A172 (cell line): ENCODE measurements at places on chromosomes 3 and 15.
A peak's percentile ranks its signal among the peaks of the same experiment; 100 is the strongest.

- DNase-seq = no peak
Measured at GRCh38 chr3:78873641-78874040, 894.2 kb downstream of the ROBO1 start.

DNA sequence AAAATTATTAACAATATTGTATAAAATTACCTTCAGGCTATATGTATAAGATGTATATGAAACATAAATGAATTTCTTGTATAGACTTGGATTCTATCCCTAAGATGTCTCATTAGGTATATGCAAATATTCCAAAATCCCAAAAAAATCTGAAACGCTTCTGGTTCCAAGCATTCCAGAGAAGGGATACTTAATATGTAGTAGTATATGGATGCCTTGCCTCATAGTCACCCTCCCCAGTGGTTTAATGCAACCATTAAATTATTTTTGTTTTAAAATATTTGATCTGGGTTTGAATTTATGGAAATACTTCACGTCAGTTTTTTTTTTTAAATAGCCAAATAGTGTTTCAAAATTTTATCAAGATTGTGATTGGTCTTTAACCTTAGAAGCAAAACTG lies 27.2 kb downstream of the PLCL2 start:
- DNase-seq = no peak

GRCh38 chr15:58217460-58217859 lies 79.3 kb downstream of the AQP9 start:
- DNase-seq = no peak

DNA sequence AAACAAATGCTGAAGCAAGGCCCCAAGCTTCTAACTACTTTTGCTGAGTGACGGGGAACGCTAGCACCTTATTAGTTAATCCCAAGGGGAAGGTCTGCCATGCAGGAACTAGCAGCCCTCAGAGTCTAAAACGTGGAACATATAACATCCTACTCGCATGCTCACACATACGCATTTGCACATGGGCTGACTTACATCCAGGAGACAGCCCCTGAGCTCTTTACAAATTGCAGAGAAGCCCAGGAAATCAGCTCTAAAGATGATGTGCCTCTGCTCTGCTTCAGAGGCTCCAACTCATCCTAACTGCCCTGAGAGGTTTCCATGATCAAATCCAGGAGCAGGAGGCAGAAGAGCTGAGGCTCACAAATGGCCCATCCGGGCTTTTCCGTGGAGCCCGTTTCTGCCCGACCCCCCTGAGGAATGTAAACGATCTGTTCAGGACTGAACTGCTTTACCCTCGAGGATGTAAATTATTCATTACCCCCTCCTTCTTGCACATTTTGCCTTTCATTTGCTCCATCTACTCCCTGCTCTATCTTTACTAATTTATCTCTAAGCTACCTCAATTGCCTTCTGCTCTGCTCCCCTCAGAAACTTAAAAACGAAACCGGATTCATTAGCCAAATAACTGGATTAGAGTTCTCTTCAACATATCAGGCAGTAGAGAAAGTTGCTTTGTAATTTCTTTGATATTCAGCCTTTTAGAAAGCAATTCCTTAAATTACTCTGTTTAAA lies 141.9 kb upstream of the CCDC54 start:
- peak; percentile 41 for DNase-seq

GRCh38 chr15:52698514-52698913 lies 19.3 kb upstream of the ATOSA start:
- no peak for DNase-seq

DNA sequence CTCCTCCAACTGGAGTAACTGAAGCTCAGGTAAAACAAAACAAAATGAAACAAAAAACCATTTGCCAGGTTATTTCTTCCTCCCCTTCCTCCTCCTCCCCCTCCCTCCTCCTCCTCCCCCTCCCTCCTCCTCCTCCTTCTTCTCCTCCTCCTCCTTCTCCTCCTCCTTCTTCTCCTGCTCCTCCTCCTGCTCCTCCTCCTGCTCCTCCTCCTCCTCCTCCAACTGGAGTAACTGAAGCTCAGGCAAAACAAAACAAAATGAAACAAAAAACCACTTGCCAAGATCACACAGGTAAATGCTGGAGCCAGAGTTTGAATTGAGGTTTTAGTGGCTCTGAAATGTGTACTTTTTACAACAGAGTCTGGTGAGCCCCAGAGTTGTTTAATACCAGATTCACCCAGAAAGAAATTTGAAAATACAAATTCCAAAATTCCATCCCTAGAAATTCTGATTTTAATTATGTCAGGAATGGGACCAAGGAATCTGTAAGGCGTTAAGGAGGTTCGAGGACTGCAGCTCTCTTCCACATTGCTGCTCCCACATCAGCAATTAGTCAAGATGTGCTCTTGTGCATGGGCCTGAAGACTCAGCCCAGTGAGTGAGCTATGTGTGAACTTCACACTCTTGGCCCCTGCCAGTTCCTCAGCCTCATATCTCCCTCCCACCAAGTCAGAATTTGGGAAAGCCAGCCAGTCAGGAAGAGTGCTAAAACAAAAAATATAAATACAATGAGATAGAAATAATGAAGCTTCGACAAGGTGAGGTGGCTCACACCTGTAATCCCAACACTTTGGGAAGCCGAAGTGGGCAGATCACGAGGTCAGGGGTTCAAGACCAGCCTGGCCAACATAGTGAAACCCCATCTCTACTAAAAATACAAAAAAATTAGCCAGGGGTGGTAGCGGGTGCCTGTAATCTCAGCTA lies 31.6 kb upstream of the ZNF770 start:
- peak; percentile 44 for DNase-seq

DNA sequence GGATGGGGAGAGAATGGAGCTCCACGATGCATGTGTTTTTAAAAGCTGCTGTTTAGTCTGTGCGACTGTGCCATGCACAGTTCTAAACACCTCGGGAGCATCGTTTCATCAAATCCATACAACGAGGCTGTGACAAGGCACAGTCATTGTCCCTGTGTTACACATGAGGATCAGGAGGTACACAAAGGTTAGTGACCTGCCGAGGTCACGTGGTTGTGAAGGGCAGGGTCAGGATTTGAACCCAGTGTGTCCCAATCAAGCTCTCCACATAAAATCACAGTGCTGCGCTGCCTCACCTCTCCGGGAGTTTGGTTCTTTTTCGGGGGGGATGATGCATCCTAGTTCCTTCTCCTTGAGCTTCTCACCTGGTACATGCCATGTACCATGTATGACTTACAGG lies 18.7 kb upstream of the KIF23 start:
- no peak for DNase-seq

- no peak for DNase-seq
Measured at GRCh38 chr3:187044867-187045552, 94.3 kb downstream of the RPL39L start.

DNA sequence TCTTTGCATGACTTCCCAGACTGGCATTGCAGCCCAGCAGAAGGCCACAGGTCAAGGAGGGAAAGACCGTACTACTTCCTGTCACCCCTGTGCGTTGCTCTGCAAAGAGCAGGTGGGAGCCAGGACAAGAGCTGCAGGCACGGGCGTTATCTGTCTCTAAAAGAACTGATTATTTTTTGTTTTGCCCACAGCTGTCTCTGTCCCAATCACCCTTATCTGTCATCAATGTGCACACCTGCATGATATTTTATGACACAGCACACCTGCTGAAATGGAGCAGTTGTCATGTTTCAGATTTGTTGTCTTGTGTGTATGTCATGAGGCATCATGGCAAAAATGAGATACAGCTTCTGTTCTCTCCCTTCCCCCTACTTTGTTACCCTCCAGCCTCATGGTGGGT lies 58.8 kb downstream of the SLCO3A1 start:
- no peak for DNase-seq

DNA sequence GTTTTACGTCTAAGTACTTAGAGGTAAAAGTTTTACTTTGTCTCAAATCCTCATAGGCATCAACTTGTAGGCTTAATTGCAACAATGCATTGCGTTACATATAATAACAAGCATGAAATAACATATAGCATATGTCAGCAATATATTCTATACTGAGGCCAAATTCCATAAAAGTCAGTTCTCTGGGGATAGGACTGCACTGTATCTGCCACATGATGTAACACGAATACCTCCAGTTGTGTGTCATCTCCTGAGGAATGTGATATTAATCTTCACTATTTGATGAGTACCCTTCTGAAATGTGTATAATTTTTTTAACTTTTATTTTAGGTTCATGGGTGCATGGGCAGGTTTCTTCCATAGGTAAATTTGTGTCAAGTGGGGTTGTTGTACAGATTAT lies 126.4 kb downstream of the IMPG2 start:
- peak; percentile 57 for DNase-seq

- peak; percentile 55 for DNase-seq
Measured at GRCh38 chr3:195715583-195716266, 5.1 kb upstream of the MUC20 start.

DNA sequence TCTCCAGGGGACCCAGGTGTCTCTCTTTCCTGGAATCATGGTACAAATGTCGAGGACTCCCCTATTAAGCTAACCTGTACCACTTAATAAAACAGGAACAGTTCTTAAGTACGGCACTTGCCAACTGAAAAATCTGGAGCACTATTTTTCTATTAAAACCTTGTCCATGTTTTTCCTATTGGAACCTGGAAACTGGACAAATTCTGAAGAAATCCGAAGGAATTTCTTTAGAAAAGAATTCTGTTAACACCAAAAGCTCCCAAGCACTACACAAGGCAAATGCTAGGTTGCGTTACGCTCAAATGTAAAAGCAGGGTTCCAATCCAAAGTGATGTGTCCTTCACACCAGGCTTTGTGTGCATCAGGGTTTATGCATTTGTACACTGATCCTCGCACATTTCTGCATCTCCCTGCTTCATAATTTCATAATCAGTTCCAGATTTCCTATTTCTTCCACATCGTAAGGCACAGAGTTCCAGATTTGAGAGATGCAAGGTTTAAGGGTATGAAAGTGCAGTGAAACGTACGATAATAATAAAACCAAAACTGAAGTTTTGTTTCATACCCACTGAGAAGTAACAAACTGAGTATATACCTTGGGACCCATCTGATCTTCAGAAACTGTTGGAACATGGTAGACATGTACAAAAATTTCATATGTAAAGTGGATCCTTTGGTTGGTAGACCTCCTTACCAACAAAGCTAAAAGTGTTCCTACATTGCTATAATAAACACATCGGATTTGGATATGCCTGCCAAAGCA lies 132.1 kb upstream of the WNT5A start:
- DNase-seq = no peak

DNA sequence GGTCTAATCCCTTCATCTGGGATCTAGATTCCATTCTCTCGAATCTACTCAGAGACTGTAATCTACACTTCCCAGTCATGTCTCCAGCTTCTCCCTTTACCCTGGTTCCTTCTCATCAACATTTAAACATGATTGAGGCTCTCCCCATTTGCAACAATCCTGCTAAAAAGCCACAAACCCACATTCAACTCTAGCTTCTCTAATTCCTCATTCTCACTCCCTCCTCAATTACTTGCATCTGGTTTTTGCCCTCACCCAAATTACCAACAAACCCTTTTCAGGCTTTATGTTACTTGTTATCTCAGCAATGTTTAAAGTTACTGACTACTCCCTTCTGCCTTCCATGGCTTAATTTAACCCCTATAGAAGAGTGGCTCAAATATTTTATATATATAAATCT lies 11.5 kb downstream of the ETFA start:
- no peak for DNase-seq

DNA sequence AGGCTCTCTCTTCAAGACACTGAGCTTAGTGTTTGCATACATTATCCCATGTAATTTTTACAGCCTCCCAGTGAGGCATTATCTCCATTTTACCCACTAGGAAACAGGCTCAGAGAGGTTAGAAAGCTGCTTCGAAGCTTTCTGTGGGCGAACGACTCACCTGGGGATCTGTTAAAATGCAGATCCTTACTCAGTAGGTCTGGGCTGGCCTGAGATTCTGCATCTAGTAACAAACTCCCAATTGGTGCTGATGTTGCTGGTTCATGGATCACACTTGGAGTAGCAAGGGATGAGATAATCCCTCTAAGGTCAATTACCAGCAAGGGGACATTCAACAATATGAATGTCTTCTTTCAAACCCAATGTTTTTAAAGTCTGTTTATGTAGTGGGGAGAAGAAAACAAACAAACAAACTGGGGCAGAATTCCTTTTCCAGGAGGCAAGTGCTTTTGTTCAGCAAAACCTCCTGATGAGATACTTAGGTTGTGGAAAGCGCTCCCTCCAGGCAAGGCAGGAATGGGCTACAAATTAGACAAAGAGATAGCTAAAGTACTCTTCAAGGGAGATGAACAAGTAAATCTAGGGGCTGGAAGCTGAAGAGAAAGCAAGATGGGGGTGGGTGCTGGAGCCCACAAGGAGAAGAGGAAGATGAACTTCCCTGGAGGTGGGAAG lies 311.9 kb downstream of the SHQ1 start:
- no peak for DNase-seq

DNA sequence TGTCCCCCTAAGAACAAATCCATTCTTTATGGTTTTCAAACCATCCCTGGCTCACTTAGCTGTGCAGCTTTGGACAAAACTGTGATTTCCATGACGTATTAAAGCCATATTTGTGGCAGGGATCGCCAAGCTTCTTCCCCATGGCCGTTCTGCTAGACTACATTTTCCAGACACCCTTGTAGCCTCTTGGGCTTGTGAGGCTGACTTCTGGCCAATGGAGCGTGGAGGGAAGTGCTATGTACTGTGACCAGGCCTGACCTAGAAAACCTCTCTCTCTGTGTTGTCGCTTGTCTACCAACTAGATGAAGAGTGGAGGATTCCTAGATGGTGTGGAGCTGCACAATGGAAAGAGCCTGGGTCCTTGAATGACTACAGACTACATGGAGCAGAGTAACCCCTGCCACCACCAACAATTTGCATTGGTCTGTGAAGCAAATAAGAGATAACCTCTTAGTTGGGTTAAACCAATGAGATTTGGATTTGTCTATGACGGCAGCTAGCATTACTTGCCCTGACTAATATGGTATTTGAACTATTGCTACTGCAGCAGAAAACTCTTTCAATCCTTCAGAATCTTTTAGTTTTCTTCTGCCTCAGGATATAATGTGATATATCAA lies 22.1 kb upstream of the MGLL start:
- no peak for DNase-seq

DNA sequence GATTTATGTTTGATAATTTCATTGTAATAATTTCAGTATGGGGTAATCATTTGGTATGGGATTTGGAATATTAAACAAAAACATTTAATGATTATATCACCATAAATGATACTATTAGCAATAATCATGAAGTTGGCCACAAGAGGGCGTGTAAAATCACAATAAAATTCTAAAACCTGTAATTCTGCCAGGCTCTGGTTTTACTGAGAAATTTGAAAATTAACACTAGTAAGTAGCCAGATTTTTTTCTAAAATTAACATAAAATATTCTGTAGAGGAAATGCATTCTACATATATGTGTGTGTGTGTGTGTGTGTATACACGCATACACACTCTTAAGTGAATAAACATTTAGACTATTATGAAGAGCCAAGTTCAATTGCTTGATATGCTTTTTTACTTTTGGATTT lies 40.5 kb downstream of the FEZF2 start:
- no peak for DNase-seq

DNA sequence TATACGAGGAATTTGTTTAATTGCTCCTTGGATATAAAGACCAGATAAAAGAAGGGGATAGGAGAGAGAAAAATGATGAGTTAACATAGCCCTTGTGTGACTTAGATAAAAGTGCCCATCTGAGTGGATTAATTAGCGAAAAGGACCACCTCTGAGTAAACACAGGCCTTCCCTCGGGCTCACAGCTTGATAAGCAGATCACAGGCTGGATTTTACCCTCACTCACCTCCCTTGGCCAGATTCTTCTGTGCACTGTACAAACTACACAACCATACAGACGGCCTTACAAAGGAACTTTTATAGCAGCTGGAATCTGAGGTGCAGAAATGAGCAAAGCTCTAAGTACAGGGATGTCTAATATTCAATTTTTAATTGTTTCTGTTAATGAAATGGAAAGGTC lies 112.4 kb upstream of the STT3B start:
- no peak for DNase-seq
